ENCODE measurements at places on chromosomes 12 and 14.

DNA sequence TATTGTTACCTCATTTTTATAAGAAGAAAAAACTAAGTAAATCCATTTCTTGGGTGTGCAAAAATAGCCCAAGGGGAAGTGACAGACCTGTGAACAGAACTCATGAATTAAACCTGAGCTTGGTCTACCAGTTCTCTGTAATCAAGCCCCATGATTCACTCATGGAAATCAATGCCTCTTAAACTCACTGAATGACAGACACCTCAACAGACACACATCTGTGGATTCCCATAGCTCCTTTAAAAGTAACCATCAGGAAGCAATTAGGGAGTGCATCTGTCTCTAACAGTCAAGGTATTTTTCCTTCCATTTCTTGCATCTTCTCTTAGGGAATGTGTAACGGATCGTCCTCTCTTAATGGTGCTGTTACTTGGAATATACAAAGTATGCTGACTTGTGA, 215.0 kb upstream of the EEA1 start:
- DNase-seq = no peak

GRCh38 chr12:6235906-6236640, 35.9 kb downstream of the CD9 start:
- no peak for DNase-seq

DNA sequence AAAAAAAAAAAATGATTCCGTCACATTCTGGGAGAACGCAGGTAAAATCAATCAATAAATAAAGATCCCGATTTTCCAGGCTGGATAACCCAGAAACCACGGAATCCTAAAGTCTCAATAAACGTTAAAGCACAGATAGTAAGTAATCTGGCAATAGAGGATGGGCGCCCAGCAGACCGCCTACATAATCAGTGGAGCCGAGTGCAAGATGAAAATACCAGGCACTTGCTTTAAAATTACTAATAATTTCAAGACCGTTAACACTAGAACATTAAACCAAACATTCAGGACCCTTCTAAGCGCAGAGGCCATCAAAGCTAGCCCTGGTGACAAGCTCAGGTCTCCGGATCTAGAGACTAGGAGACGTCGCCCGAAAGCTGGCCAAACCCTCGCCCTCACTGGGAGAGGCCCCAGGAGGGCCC, 1.2 kb upstream of the DCAF11 start:
- no peak for DNase-seq

DNA sequence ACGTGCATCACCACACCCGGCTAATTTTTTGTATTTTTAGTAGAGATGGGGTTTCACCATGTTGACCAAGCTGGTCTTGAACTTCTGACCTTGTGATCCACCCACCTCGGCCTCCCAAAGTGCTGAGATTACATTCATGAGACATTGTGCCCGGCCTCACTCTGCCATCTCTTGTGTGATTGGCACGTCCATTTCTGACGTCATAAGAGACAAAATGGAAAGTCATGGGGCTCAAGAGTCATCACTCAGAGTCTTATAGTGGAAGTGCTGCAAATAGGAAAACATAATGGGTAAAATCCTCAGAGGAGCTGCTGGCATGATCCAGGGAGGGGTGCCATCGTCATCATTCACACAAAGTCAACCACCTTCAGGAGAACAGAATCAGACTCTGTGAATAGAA, 54.2 kb upstream of the GPATCH2L start:
- DNase-seq = no peak

Data from AG20443 (cell line).